ENCODE measurements at places on chromosomes 2 and 18.

GRCh38 chr2:51413726-51414125 lies 381.8 kb upstream of the NRXN1 start:
- DNase-seq, result no peak

- no peak for DNase-seq
Observed at GRCh38 chr2:36559221-36559942, 38.6 kb downstream of the FEZ2 start.

- DNase-seq, result no peak
Observed at GRCh38 chr2:83063511-83063910, 1395.6 kb downstream of the SUCLG1 start.

DNA sequence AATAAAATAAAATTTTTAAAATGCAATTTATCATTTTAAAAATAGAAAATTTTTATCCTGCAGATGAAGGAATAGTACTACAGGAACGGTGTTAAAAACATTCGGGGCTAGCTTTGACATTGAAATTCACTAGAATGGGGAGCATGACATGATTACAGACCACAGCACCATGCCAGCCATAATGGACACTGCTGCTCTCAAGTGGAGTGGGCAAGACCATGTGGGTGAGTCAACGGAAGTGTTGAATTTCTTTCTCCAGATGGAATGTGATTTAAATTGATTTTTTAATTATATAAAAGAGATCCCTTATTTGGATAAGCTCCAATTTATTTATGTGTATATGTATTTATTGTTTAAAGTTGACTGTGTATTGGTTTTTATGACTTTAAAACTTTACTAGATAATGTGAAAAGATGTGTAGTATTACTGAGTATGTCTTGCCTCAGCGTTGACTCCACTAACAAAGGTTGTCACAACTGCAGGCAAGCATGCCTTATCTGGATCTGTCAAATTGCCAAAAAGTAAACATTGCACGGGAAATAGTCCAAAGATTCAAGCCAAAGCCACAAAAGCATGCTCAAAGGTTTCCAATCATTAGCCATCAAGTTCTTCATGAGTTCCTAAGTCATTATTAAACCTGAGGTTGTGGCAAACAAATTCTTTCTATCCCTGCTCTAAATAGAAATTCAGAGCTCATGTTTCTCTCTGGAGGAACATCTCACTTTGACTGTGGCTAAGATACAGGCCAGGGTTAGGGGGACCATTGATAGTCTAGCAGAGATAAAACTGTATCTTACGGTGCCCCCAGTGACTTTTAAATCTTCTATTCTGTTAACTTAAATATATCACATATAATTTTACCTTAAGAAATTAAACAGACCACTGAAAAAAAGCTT lies 536.9 kb downstream of the TMX3 start:
- no peak for DNase-seq

DNA sequence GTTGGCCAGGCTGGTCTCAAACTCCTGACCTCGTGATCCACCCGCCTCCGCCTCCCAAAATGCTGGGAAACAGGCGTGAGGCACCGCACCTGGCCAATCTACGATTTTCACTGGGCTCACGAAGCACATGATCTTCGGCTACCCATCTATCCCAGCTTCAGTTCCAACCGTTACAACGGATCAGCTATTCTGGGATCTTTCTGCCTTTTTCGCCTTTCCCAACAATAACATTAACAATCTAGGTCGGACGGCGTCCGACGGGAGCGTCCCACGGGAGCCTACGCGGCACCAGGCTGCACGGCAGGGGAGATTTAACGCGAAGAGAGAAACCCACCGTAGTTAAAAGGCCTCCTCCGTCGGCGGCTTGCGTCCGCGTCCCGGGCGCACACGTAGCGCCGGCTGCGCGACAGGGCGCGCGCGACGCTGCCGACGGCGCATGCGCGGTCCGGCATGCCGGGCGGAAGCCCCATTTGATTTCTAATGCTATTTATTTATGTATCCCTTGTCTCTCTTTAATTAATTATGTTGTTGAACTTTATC lies at the start of gene MSL3B:
TSS of gene MSL3B (minus strand) at position 394 of the 540 bp plus-strand sequence.
- no peak for DNase-seq

DNA sequence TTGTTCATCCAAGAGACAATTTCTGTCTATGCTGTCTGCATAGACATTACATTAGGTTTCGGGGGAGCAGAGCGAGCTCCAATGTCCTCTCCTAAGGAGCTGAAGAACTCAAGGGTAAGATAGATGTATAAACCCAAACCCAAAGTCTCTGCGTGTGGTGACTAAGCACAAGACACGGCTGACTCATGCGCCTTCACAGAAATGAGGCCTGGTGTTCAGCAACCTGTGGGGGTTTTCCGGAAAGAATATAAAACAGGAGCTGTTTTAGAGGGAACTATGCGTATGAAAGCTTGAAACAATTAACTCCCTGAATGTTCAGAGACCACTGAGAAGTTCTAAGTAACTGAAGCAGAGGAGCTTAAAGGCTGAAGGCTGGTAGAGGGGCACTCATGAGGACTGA lies 154.7 kb downstream of the SOX11 start:
- DNase-seq, result no peak

GRCh38 chr2:205858881-205859441 lies 176.7 kb downstream of the NRP2 start:
- no peak for DNase-seq

DNA sequence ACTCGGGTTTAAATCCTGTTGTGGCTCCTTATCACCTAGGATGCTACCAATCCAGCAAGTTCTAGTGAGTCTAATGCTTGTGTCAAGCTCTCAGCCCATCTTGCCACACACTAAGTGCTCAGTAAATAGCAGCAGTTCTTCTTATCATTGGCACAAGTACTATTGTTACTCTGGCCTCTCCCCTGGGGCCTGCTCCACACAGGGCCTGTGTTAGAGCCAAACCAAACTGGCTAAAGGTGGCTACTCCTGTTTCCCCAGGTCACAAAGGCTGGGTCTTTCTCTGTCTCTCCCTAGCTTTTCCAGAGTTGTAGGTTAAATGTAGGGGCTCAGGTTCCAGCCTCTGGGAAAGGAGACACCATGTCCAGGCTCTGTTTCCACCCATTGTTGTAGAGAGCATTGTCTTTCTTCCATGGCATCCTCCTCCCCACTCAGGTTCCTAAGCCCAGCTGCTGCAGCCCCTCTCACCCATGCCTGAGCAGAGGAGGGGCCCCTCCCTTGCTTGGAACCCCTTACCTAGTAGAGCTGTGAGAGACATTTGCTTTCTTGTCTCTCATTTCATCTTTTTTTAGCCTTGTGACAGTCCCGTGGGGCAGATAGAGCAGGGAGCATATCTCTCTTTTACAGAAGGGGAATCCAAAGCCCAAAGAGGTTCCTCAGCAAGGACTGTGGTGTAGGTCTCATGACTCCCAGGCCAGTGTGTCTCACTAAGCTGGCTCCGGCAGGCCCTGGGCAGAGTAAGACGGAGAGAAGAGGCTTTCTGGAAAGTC lies 56.4 kb upstream of the OTOF start:
- DNase-seq, result no peak

DNA sequence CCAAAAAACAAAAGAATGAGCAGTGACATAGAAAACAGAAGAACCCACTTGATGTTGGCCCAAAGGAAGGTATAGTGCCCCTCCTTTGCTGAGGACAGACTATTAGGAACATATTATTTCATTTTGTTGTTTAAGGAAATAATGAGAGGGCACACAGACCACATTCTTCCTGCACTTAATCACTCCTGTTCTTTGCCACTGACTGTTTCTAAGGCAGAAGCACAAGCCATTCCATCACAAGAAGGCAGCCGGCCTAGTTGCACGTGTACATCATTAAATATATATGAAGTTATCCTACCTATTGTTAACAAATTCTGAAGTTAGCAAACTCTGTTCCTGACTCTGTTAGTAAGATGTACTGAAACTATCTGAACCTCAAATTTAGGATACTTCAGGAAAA lies 110.0 kb downstream of the LNPK start:
- DNase-seq, result no peak

DNA sequence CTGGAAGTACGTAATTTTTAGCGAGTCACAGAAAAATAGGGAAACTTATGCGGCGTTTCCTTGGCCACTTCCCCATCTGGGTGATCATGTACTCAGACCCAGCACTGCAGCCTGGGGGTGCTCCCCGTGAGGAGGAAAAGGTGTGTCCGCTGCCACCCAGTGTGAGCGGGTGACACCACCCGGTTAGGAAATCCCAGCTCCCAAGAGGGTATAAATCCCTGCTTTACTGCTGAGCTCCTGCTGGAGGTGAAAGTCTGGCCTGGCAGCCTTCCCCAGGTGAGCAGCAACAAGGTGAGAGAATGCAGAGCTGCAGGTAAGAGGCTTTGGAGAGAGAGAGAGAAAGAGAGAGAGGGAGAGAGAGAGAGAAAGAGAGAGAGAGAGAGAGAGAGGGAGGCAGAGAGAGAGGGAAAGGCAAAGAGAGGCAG lies at the start of gene IL1R2:
TSS of gene IL1R2 (plus strand) at position 240 of the 425 bp plus-strand sequence. CDS start 16,616 bp downstream, outside the sequence.
- DNase-seq, result no peak

- DNase-seq, result no peak
Observed at GRCh38 chr2:112634153-112634873, 11.4 kb upstream of the SLC20A1 start.

DNA sequence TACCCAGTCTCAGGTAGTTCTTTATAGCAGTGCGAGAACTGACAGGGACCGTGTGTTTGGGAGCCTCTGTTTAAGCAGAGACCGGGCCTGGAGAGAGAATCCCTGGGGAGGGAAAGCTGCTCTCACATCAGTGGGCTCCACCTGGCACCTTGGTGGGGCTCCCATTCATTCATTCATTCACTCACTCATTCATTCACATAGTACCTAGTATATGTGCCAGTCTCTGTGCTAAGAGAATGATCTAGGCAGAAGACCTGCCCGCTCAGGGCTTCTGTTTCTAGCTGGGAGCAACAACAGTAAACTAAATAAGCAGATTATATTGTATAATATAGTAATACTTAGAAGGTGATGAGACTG lies 17.8 kb downstream of the HPCAL1 start:
- no peak for DNase-seq

DNA sequence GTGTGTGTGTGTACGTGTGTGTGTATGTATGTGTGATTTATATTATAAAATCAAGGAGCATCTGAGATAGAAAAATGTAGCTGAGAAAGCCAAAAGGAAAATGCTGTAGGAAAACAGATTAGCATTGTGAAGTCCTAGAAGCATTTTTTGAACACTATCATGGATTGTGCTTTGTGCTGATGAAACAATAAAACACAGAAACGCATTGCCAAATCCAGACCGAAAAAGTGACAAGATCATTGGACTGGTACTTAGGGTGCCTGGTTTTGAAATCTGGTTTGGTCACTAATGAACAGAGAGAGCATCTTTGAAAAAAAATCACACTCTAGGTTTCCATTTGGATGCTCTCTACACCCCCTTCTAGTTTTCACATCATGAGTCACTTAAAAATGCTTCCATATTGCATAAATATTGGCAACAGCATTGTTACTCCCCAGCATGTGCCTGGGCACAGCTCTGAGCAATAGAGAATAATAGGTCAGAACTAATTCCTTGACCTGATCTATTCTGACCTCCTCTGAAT lies 214.6 kb upstream of the LRRTM1 start:
- DNase-seq, result no peak

DNA sequence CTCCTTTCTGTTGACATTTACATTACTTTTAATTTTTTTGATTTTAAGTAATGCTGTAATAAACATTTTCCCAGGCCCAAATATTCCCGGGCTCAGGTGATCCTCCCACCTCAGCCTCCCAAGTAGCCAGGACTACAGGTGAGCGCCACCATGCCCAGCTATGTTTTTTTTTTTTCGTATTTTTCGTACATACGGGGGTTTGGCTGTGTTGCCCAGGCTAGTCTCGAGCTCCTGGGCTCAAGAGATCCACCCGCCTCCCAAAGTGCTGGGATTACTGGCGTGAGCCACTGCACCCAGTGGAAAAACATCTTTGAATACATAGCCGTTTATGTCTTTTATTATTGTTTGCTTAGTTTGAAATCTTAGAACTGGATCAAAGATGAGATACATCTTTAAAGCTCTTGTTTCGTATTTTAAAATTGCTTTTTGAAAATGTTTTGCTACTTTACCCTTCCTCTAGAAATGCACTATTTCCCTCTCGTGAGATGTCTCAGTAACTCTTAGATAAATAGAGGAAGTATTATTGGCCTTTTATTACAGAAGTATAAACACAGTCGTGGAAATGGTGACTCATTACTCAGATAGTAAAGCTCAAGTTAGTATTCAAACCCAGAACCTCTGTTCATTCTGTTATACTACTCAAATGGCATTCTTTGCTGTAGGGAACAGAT lies 2.4 kb downstream of the SMCHD1 start:
- no peak for DNase-seq

- no peak for DNase-seq
Observed at GRCh38 chr2:238865015-238865719, 17.3 kb downstream of the TWIST2 start.

DNA sequence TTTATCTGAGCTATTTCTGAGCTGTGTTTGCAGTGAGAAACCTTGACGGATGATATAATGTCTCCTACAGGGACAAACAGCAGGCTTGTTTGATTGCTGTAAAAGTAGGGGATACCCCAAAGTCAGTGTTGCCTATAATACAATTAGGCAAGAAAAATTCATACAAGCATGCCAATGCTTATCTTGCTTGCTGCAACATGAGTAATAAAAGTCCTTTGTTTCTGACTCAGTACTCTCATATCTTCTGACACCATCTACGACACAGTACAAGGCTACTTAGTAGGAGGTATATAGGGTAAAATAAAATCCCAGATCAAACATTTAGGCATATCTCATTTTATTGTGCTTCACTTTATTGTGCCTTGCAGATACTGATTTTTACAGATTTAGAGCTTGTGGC lies 33.0 kb downstream of the ERBB4 start:
- DNase-seq, result no peak

DNA sequence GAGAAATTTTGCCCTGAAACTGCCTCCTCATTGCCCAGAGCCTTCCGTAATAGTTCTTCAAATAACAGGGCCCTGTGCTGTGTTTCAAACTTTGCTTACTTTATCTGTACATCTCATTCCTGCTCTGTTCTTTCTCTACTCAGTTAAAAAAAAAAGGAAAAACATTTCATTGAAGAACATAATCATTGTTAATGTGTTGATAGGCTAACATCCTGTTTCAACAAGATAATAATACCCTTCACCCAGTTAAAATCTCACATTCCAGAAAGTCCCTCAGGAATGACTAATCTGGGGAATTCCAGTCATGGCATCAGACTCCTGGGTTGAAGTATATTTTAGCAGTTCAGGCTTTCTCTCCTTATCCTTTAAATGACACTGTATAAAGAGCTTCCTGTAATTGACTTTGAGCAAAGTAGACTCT lies 45.6 kb upstream of the ITGAV start:
- no peak for DNase-seq

DNA sequence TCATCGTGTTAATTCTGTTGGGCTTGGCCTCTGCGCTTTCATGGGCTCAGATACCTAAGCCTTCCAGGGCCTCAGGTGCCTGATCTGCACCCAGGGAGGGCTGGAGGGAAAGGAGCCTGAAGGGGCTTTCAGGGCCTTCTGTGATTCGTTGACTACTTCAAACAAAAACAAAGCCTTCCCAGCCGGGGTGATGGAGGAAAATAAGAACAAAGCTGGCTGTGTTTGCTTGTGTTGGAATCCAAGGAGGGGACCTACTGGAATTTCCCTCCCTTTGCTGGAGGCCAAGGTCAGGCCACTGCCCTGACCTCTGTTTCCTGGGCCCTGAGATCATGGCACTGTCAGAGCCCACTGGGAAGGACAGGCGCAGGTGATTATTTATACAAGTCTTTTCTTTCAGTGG lies 135.3 kb downstream of the KLHL29 start:
- DNase-seq, result no peak

All from amygdala (tissue), 56 donors.